ENCODE measurements at places on chromosomes 1 and 21.

DNA sequence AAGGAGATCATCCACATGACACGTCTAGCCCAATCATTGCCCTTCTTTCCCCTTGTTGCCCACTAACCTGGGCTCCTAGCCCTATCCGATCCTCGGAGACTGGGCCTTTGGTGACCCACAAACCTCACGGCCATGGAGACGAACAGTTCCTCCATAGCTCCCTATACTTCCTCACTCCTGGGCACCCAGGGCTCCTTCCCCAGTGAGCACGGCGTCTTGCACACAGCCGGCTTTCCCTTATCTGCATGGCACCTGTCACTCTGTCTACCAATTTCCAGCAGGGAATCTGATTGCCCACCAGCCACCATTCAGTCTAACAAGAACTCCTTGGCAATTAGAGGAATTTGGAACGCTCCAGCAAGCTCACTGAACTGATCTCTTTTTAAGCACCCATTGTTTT, 3.1 kb downstream of the GNG4 start:
- no peak for DNase-seq

- DNase-seq, result no peak
Observed at GRCh38 chr1:32902535-32902920, 1.3 kb upstream of the TMEM54 start.

- no peak for DNase-seq
Observed at GRCh38 chr1:228083871-228084278, 1.4 kb downstream of the ARF1 start.

DNA sequence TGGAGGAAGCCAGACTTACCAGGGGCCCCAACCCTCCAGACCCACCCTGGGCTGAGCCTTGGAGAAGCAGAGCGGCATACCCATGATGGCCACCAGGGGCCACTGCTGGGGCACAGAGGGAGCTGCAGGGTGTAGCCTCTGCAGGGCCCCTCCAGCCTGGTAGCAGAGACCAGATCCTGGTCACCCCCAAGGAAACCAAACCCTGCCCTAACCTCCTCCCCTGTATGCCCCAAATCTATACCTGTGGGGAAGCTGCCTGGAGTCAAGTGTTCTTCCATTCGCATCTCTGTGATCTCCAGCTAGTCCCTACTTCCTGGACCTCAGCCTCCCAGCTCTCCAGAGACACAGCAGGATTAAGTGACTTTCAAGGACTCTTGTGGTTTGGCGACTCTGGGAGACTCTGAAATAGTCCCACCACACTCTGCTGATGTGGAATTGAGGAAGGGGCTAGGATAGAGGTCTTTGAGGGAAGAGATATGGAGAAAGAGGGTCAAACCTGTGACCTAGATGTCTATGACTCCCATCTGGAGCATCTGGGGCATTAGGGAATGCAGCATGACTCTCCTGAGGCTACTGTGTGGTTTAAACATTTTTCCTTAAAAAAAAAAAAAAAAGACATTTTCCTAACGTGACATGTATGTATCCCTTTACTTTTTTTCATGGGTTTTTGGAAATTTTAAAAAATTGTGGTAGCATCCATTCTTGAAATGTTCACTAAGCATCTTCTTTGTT, 119.2 kb upstream of the IPO9 start:
- DNase-seq, result no peak

GRCh38 chr1:203166192-203166940, 9.3 kb downstream of the MYBPH start:
- no peak for DNase-seq

DNA sequence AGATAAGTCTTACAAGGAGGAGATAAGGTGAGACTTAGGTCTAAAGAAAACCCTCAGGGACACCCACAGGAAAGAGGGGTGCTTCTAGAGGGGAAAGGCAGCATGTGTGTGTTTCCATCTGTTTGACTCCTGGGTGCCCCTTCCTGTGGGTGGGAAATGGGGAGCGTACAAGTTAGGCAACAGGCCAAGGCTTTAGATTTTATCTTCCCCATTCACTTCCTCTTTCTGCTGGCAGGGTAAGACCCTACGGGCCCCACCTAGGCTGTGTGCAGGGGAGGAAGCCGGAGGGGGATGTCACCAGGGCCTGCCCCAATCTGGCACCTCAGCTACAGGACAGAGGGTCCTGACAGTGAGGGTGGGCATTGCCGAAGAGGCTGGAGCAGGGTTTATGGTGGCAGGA, 2.5 kb upstream of the OLIG1 start:
- DNase-seq, result no peak

DNA sequence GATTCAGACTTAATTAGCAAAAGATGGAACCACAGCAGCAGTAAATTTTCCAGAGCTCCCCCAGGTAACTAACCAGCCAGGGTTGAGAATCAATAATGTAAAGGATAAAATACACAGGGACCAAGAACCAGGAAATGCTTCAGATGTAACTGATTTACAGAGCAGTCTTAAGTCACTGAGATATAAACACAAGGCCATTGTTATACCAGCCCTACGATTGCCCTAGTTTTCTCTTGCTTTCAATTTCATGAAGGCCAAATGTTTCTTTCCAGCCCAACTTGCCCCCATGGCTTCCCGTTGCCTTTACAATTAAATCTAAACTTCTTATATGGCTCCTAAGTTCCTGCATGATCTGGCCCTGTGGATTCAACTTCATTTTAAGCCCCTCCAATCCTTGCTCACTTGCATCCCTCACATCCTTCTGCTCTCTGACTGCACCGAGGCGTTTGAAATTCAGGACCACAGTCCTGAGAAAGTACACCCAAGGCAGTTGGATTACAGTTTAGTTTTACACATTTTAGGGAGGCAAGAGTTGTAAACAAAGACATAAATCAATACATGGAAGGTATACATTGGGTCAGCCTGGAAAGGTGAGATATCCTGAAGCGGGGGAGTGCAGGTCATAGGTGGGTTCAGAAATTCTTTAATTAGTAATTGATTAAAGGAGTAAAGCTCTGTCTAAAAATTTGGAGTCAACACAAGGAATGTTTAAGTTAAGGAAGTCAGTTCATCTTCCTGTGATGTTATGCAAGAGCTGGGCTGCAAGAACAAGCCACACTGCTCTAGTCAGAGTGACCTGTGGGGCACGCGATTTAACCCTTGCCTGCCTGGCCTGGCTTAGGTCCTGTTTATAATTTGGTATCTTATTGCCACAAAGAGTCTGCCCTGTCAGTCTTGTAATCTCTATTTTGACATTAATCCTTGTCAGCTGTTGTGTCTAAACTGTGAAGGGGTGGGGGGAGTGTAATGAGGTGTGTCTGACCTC, 69.9 kb upstream of the COG2 start:
- DNase-seq, result no peak

GRCh38 chr1:41656068-41656467, 171.6 kb upstream of the EDN2 start:
- no peak for DNase-seq

GRCh38 chr1:110255392-110255787, 45.3 kb downstream of the KCNC4 start:
- DNase-seq, result no peak

- DNase-seq, result no peak
Observed at GRCh38 chr1:218348628-218349071, 3.5 kb downstream of the TGFB2 start.

GRCh38 chr1:37070126-37070525, 35.8 kb upstream of the GRIK3 start:
- no peak for DNase-seq

DNA sequence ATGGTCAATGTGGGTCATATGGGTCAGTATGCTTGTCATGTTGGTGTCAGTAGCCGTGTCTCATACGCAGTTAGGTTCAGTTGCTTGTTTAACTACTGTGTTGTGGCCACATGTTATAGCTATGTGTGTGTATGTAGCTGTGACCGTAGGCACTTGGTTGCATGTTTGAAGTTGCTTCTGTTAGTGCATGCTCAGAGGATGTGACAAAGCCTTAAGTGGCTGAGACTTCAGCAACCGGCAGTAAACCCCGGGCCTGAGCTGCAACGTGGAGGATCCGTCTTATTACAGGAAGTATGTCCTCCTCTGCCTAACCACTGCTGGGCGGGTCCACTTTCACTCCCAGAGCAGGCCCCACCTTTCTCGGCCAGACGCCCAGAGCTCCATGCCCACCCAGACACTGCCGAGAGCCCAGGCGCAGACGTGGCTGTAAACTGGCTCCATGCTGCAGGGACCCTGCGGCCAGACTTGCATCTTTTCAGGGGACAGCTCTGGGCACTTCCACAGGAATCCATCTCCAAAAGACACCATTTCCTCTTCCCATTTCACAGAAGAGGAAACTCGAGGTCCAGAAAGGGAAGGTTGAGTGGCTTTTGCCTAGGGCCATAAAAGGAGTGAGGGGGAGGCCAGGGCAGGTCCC, 2.2 kb downstream of the TCEA3 start:
- DNase-seq, result no peak

- DNase-seq, result no peak
Observed at GRCh38 chr1:16178596-16179497, 23.0 kb upstream of the EPHA2 start.

GRCh38 chr1:191910245-191910644, 248.0 kb upstream of the RGS18 start:
- DNase-seq, result no peak

DNA sequence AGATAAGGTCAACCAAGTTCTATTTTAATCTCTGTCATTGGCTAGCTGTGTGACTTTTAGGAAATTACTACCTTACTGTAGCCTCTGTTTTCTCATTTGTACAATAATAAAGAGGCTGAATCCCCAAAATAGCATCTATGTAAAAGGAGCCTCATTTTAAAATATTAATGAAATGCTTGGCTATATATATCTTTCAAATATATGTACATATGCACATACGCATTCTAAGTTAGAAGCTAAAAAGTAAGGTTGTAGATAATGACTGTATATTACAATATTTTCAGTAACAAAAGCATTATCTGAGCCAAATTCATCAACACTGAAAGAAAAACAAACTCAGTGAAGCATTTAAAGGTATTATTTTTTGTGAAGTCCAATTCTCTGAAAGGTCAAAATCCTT, 44.6 kb downstream of the TYW3 start:
- DNase-seq, result no peak

- DNase-seq, result no peak
Observed at GRCh38 chr21:40902299-40902698, 55.3 kb upstream of the DSCAM start.

DNA sequence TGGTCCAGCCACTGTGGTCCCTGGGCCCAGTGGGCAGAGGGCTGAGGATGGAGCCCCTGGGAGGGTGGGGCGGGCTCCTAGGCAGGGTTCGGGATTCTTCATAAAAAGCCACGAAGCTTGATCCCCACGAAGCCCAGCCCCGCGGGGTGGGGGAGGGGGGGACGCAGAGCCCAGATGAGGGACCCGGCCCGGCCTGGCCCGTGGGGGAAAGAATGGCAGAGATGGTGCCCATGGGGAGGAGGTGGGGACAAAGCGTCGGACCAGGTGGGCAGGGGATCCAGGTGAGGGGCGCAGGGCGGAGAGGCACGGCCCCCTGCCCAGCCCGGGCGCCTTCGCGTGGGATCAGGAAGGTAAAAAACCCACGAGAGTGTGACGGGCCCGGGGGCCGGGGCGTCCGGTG, 6.0 kb upstream of the SMIM12 start:
- DNase-seq, result no peak

GRCh38 chr21:42448686-42449085, 45.0 kb downstream of the UBASH3A start:
- DNase-seq, result no peak

- DNase-seq, result no peak
Observed at GRCh38 chr1:19443326-19443725, 42.0 kb downstream of the CAPZB start.

- DNase-seq, result no peak
Observed at GRCh38 chr1:208303743-208304712, 59.8 kb upstream of the PLXNA2 start.

DNA sequence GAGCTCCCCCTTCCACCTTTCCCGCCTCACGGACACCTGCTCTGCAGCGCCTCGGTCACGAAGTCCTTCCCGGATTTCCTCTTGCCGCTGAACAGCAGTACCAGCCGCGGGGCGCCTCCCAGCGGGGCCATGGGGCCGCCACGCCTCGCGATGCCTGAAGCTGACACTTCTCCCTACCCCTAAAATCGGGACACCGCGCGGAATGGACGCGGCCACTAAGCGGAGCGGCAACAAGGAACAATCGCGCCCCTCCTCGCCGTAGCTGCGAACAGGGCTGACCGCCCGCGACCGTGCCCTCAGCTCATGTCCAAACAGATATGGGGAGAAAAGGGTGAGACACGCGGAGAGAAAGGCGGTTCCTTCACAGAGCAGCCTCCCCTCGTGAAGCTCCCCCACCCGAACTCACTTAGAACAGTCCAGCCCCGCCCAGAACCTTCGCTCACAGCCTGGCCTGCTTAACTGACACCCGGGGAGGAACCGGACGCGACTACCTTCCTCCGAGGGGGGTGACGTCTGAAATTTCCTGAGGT, at the start of gene PMVK:
Gene PMVK (minus strand): TSS at position 165 of the 530 bp plus-strand sequence. CDS start 34 bp downstream, at position 131.
- peak; percentile 96 for DNase-seq

DNA sequence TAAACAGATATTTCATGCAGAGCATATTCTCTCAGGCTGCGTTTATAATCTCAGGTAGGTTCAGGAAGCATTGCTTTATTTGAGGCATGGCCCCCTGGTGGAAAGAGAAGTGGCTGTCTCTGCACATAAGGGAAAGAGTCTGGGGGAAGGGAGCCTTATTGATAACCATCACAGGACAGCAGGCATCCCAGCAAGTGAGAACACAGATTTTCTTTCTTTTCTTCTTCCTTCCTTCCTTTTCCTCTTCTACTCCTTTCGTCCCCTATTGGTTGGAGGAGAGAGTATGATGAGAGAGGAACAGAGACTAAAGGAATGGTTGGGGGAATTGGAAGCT, 21.9 kb downstream of the TSNAX start:
- no peak for DNase-seq

DNA sequence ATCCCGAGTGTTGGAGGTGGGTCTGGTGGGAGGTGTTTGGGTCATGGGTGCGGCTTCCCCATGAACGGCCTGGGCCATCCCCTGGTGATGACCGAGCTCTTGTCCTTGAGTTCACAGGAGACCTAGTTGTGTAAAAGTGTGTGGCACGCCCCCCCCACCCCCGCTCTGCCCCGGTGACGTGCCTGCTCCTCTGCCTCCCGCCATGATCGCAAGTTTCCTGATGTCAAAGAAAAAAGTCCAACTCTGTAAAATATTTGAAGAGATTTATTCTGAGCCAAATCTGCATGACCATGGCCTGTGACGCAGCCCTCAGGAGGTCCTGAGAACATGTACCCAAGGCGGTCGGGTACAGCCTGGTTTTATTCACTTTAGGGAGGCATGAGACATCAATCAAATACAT, 125.1 kb upstream of the COL6A1 start:
- DNase-seq, result no peak

DNA sequence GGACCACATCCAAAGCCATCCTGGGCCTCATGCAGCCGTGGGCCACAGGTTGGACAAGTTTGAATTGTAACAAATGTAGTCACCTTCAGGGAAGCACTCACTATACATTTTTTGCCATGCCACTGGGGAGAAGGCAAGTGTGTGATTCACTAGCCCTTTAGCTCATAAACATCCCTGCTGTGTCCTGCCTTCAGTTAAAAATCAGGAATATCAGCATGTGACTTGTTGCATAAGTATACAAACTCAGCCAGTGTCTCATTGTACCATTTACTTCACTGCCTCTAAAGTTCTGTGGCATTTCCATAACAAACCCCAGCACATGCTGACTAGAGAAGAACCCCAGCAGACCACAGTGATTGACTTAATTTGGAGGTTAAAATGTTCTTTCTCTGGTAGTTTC, 142.0 kb upstream of the C1orf105 start:
- DNase-seq, result no peak

- DNase-seq, result no peak
Observed at GRCh38 chr1:218353656-218354055, 8.5 kb downstream of the TGFB2 start.

- no peak for DNase-seq
Observed at GRCh38 chr1:224815647-224816046, 113.8 kb upstream of the DNAH14 start.

GRCh38 chr1:243732637-243733036, 117.4 kb downstream of the AKT3 start:
- peak; percentile 89 for DNase-seq

- DNase-seq, result no peak
Observed at GRCh38 chr1:19484338-19484797, 971 bp downstream of the CAPZB start.

Measured in NCI-H1417 treated with DMSO at 0.1 percent for 48 hours (cell line).